Natural killer cell (primary cell): ENCODE measurements at places on chromosomes 16 and 17. TPM values are rescaled to one million over a fixed set of nuclear protein-coding genes. Genes with fewer than 3 reads are reported as not detected.

The ABCA3 gene
- 17.5 TPM for total RNA-seq

DNA sequence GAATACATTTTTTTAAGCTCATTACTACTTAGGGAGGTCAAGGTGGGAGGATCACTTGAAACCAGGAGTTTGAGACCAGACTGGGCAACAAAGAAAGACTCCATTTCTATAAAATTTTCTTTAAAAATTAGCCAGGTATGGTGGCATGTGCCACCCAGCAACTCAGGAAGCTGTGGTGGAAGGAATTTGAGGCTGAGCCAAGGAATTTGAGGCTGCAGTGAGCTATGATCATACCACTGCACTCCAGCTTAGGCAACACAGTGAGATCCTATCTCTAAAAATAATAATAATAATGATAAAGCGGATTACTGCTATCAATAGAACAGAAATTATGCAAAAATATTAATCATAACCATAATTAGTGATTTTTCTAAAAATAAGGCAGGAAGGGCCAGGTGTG is 170.3 kb downstream of the COPRS start:
- DNase-seq: no peak

GRCh38 chr16:49049644-49050043 is 232.0 kb downstream of the CBLN1 start:
- DNase-seq: no peak

DNA sequence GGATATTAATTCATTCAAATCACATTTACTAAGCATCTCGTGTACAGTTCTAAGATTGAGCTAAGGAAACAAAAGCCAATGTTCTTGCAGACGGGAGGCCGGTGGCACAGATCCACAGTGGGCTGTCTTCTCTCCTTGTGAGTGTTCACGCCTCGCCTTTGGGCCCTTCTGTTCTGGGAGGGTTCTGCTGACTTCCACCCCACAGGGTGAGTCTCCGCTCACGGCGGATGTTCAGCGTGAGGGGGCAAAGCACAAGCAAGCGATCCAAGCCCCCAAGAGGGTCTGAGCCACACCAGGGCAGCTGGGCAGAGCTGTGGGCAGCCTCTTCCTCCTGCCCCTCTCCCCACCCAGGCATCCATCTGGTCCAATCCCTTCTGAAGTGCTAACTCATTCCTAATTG is 84.3 kb upstream of the DOC2B start:
- DNase-seq: no peak

DNA sequence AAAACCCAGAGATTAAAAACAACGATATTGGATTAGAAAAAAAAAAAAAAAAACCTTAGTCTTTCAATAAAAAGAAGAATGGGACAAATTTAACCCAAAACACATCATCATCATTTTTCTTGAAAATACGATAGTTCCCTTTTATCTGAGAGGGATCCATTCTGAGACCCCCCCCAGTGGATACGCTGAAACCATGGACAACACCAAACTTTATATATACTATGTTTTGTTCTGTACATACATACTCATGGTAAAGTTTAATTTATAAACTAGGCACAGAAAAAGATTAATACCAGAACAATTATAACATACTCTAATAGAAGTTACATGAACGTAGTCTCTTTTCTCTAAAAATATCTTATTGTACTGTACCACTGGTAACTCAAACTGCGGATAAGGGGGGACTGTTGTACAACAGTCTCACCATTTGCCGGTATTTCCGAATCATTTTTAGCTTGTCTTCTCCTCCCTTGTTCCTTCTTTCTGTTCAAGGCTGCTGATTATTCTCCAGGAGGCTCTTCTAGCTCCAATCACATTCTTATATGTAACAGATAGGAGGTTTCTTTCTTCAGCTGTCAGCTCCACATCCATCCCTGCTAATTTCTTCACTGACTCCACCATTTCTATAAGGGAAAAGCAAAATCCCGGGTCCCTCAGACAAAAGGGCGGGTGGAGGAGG is 37.0 kb downstream of the RNF135 start:
- DNase-seq: no peak

DNA sequence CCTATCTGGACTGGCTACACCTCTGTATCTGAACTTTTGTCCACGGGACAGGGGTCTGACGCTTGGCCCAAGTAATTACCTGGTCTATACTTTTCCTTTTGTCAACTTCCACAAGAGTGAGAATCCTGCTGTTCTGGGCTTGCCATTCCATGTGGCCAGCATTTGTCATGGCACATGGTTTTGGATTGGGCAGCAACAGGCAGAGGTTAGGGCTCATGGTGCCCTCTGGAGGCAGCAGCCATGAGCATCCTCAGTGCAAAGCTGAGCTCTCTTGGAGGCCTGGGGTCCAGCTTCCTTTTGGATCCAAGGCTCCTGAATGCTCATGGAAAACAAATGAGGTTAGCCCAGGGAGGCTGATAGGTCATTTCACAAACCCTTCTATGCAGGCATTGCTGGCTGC is 7.5 kb upstream of the EDC4 start:
- DNase-seq: no peak

DNA sequence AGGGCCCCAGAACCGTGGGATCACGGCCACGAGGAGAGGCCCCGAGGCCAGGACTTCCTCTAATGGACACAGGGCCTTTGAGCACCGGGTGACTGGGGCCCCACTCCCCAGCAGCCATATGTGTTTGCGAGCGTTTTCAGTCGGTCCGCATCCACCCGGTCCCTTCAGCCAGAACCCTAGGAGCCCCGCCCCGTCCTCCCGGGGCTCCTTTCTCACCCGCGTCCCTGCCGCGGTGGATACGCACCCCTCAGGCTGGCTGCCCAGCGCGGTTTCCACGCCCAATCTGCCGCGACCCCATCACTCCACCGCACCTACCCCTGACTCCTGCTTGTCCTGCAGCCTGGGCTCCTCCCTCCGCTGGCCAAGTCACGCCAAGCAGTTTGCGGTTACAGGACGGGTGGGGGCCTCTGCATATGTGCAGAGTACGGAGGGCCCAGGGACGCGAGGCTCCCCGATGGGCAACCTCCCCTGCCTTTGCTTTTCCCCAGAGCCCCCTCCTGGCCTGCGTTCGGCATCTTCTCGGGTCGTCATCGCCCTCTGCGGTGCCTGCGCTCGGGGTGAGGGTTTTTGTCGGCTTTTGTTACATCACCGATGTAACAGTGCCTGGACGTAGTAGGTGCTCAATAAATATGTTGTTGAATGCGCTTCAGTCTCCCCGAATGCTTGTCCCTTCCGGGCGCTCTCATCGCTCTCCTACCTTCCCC is 1.0 kb upstream of the TTYH2 start:
- no peak for DNase-seq

- DNase-seq: no peak
Observed at GRCh38 chr17:67637901-67638641, 79.7 kb upstream of the NOL11 start.

DNA sequence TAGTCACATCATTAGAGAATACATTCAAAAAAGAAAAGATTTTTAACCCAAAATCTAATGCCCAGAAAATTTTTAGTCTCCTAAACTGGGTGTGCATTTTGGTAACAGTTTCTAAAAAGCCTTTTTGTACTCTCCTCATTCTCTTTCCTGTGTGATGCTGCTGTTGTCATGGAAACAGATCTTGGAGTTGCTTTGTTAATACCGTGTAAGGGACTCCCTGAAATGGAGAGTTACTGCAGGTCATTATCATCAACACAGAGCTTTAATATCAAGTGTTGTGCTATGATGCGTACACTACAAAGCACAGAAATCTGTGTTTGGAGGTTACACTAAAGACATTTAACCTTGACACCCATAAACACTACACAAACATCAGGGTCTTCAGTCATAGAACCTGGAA is 216.3 kb downstream of the PRKCA start:
- DNase-seq: no peak

DNA sequence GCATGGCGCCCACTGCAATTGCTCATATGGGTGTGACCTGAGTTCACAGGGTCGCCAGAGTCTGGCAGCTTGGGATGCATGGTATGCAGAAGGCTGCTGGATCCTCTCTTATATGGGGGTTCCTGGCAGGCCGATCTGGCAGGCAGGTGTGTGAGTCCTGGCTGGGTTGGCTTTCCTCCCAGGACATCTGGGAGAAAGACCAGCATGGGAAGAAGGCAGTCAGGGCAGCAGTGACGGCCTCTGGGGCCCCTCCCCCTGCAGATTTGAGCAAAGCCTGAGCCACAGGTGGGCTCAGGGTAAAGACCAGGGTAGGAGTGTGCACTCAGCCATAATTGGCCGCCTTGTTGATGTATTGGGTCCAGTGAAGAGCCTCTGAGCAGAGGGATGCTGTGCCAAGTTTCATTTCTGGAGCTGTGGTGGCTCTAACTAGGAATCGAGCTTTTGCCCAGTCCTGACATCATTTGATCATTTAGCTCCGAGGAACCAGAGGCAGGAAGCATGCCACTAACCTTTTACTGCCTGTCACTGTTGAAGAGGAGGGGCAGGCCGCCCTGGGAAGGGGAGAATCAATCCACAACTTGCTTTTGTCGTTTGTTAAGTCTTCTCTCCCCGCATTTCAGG is 174.3 kb downstream of the CCDC182 start:
- no peak for DNase-seq

The IQCK gene
- total RNA-seq: 0.38 TPM

GRCh38 chr16:84675423-84675822 is 24.4 kb upstream of the USP10 start:
- DNase-seq: no peak

- DNase-seq: no peak
Observed at GRCh38 chr16:89073346-89074071, 20.1 kb upstream of the ACSF3 start.

The OR1D5 gene
- total RNA-seq: not detected

The NR1D1 gene
- total RNA-seq: 10.1 TPM

GRCh38 chr17:21082001-21082436 is 39.2 kb upstream of the USP22 start:
- no peak for DNase-seq

The TNFRSF17 gene
- not detected for total RNA-seq

GRCh38 chr16:21038197-21038596 is 112.4 kb downstream of the DNAH3 start:
- no peak for DNase-seq

DNA sequence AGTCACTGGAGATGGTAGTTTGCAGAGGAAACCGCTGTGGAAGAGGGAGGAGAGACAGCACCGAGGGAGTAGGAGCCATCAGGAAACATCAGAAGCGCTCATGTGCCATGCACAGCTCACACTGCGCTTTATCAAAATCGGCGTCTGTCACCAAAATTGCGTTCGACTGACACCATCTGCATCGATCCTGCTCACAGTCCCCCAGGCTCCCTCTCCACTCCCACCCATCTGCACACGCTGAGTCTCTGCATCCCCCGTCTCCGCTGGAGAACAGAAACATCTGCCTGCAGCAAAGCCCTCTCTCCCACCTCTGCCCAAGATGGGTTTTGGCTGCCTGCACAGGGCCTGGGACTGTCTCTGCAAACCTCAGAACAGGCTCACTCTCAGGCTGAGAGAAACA is 187.5 kb upstream of the RPL38 start:
- DNase-seq: no peak

- no peak for DNase-seq
Observed at GRCh38 chr16:30813821-30814189, 26.8 kb upstream of the ZNF629 start.

GRCh38 chr16:11218604-11218962 is 37.4 kb downstream of the SOCS1 start:
- DNase-seq: no peak

The CFAP97D1 gene
- not detected for total RNA-seq

DNA sequence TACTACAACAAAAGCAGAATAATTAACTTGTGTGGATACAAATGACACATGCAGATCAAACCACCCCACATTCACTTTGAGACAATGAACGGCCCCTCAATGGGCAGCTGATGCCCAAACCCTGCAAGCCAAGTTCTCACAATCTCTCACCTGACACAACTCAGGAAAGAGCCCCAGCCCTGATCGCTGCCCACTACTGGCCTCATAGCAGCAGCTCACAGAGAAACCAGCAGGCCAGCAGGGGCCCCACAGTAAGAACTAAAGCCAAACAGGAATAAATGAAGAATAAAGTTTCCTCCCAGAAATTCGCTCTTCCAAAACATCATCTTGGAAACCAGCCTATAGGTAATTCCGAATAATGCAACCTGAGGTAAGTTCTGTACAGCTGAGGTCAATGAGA is 7.7 kb downstream of the AKTIP start:
- DNase-seq: no peak

The FAM171A2 gene
- 0.20 TPM for total RNA-seq

The PERCC1 gene
- total RNA-seq: 0.68 TPM

DNA sequence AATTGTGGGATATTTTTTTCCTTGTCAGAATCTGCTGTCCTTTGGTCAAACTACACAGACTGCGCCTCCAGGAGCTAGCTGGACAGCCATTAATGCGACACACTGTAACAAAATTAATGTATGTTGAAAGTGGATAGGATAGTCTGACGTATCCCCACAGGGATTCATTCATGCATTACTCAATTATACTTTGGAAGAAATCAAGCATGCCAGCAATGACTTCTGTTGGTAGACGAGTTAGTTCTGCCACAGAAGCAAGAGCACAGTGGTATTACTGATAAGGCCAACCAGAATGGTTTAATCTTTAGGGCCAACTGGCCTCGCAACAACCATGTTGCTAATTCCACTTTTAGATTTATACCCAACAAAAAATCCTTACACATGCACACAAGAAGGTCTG is 106.4 kb upstream of the TOB1 start:
- no peak for DNase-seq

- peak; percentile 85 for DNase-seq
Observed at GRCh38 chr17:50199803-50200456, 1.5 kb downstream of the COL1A1 start.
